ENCODE measurements at places on chromosomes 3 and 15.

DNA sequence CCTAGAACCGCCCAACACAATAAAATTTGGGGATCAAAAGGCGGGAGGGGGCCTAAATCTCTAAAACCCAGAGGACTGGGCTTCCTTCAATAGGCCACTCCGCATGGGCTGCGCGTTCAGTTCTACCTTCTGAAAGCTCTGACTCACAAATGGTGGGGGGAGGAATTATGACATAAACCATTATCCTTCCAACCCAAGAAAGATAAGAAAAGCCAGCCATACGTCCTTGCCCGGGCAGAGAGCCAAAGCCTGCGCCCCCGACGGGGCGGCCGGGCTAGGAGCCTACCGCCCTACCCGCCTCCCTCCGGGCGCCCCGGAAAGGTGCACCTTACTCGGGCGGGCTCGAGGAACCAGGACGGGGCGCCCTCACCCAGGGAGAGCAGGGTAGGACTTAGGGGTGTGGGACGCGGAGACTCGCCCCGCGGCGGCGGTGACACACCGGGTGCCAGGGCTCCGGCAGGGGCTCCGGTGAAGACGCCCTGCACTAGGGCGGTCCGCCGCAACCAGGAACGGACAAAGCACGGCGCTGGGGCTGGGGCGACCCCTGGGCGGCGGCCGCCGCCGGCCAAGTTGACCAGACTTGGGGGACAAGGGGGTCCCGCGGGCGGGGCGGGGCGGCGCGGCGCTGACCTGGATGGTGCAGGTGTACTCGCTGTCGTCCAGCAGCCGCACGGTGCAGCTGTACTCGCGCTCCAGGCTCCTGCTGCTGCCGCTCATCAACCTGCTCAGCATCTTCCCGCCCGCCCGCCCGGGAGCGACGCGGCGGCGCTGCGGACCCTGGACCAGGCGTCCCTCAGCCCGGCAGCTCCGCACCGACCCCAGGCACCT, 534 bp downstream of the FRMD5 start:
- DNase-seq: peak; percentile 43

DNA sequence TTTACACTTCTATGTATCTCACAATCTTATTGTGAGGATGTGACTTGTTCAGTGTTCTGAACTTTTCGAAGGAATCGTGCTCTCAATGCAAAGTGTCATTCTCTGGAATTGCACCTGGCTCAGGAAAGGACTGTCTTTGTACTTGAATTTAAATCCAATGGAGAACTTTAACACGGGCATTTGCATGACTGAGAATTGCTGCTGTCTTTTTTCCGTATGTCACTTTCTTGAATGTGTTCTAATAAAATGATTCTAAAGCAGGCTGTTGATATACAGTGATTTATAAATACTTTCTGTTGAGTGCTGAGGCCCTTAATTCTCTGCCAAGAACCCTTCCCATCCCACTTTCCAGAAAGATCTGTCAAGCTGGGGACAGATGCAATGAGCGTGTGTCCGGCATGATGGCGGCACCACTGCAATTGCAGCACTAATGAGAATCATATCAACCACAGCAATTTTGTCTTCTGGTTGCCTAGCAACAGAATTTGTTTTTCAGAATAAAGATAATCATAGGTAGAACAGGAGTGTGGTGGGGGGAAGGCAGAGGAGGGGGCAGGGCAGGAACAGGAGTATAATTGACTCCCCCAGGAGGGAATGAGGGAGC, 210.6 kb upstream of the UMPS start:
- DNase-seq: no peak

DNA sequence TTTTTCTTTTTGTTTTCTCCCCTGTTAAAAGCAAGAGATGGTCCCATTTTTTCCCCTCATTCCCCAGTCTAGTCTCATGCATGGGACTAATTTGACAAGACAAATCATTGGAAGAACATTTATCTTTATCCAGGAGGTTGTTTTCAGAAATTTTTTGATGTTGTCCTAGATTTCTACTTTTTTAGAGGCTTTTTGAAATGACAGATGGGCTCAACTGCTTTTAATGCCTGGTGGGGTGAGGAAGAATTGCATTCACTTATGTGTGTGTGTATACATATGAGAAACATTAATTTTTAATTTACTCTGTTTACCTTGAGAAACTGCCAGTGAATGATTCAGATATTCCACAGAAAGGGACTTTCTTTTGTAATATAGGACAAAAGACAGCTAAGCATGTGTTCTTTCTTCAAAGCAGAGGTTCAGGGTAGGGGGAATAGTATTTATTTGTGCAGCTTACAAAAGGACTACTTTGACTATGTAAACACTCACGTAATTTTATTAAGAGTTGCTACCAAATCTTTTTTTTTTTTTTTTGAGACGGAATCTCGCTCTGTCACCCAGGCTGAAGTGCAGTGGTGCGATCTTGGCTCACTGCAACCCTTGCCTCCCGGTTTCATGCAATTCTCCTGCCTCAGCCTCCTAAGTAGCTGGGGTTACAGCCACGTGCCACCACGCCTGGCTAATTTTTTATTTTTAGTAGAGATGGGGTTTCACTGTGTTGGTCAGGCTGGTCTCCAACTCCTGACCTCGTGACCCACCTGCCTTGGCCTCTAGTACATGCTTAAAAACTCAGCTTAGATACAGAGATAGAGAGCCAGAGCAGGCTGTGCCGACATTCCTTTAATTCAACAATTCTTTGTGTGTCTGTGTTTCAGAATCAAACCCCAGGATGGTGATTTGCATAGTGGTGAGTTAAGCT, 130.1 kb upstream of the RARB start:
- DNase-seq: no peak

DNA sequence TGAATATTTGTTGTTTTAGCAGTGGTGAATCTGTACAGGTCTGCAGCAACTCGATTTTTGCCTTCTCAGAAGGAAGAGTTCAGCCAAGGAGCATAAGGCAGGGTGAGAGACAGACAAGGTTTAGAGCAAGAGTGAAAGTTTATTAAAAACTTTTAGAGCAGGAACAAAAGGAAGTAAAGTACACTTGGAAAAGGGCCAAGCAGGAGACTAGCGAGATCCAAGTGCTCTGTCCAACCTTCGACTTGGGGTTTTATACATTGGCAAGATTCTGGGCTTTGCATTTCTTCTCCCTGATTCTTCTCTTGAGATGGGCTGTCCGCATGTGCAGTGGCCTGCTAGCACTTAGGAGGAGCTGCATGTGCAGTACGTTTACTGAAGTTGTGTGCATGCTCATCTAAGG, 46.7 kb upstream of the AADACL2 start:
- no peak for DNase-seq

GRCh38 chr3:175453361-175453760, 594.2 kb downstream of the NAALADL2 start:
- DNase-seq: no peak

DNA sequence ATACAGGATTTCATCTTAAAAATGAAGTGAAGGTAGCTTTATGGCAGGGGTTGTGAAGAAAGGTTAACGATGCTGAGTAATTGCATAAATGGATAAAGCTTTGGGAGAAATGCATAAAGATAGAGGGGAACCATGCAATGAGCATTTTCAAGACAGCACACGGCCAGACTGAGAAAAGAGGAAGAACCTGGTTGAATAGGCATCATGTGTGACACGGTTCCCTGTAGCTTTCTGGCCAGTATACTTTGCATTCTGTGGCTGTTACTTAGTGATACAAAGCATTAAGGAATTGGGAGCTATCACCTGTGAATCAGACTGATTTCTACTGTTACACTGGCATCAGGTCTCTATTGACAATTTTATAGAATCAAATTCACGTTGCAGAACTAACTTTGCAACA, 33.3 kb downstream of the NR2C2 start:
- no peak for DNase-seq
